Fibroblast of skin of left quadriceps (primary cell): ENCODE measurements at places on chromosomes 7 and 10.

- DNase-seq: no peak
Measured at GRCh38 chr7:127251036-127251464, 1.7 kb downstream of the GRM8 start.

GRCh38 chr10:70493660-70494234 lies 15.2 kb downstream of the PALD1 start:
- DNase-seq: no peak

DNA sequence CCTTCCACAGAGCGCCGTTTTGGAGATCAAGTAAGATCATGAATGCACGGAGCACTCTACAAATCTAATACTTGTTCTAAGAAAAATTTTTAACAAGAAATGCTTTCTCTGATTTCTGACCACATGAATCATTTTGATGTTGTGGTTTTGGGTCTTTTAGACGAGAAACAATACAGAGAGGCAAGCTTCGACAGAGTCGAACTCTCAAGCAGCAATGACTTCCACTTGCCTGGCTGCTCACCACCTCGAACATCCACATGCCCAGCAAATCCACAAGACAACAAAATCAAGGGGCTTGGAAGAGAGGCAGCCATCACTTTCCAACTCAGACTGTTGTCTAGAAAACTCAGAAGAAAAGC lies 69.4 kb upstream of the GSDME start:
- DNase-seq: no peak

- DNase-seq: no peak
Measured at GRCh38 chr10:6267941-6268340, 65.2 kb downstream of the PFKFB3 start.

- DNase-seq: no peak
Measured at GRCh38 chr10:17255512-17255911, 27.5 kb downstream of the VIM start.

DNA sequence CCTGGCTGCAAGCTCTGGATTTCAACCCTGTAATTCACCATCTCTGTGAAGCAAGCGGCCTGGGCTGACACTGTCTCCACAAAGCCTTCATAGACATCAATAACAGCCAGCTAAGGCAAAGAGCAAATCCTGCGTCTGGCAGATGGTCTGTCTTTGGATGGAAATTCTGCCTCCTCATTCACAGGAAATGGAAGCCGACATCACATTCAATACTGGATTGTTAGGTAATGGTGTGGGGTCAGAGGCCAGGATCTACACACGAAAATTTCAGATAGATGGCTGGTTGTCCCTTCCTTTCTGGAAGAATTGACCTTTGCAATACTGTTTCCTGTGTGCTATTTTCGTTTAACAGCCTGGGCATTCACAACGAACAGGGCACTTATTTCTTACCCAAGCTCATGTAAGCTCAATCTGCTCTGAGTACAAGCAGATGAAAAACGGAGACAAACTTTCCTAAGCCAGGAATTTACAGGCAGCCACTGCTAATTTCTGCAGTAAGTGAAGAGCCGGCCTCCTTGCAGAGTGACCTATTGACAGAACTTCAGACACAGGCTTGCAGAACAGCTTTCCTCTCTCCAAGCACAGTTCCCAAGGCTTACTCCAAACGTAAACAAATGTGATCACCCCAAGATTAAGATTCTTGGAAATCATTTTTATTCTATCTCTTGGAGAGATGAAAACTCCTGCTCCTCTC lies 3.1 kb upstream of the ADAM12 start:
- DNase-seq: no peak

GRCh38 chr10:121543545-121543944 lies 54.7 kb downstream of the FGFR2 start:
- DNase-seq: no peak

GRCh38 chr10:4254101-4254994 lies 469.3 kb upstream of the KLF6 start:
- peak; percentile 82 for DNase-seq

- no peak for DNase-seq
Measured at GRCh38 chr7:144656965-144657517, 178.8 kb downstream of the TPK1 start.

- DNase-seq: peak; percentile 45
Measured at GRCh38 chr7:155763691-155764437, 48.4 kb downstream of the SHH start.

DNA sequence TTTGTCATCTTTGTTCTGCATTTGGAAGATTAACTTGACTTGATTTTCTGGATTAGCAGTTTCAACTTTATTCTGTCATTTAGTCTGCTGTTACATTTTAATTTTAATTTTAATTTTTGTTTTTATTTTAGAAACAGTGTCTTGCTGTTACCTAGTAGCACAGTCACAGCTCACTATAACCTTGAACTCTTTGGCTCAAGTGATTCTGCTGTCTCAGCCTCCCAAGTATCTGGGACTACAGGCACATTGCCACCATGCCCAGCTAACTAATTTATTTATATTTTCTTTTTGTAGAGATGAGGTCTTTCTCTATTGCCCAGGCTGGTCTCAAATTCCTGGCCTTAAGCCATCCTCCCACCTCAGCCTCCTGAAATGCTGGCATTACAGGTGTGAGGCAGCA lies 35.3 kb downstream of the PALS2 start:
- DNase-seq: no peak

GRCh38 chr7:155526225-155526624 lies 20.1 kb downstream of the CNPY1 start:
- no peak for DNase-seq

GRCh38 chr10:90484518-90484917 lies 373.3 kb downstream of the HTR7 start:
- DNase-seq: no peak

DNA sequence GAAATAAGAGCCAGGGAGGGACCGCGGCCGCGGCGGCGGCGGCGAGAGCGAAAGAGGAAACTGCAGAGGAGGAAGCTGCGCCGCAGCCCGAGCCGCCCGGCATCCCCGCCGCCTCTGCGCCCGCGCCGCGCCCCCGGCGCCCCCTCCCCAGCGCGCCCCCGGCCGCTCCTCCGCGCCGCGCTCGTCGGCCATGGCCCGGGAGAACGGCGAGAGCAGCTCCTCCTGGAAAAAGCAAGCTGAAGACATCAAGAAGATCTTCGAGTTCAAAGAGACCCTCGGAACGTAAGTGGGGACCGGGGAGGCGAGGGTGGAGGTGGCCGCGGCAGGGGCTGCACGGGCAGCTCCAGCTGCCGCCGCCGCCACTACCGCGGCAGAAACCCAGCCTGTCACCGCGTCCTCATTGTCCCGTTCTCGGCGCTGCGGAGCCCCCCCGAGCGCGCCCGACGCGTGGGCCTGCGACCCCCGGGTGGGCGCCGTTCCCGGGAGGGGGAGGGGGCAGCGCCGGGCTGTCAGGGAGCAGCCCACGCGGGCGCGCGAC lies 351 bp downstream of the CAMK1D start:
- DNase-seq: no peak

GRCh38 chr7:137606061-137606674 lies 240.6 kb downstream of the DGKI start:
- peak; percentile 46 for DNase-seq

DNA sequence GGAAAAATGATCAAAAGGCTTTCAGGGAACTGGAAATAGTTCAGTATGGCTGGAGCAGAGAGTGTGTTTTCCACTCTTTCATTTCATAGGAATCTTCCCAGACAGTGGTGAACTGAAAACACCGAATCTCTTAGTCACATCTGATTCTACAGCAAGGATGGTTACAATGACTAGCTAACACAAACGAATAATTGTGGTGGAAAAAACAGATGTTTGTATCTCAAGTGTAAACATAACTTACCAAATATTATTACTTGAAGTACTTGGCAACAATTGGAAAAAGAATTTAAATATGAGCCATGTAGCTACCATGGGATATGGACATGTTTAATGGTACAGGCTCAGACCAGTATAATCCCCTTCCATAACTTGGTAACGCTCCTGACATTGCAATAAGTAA lies 21.1 kb upstream of the BPGM start:
- peak; percentile 65 for DNase-seq

- peak; percentile 97 for DNase-seq
Measured at GRCh38 chr10:28054228-28054860, 55.5 kb upstream of the ODAD2 start.

DNA sequence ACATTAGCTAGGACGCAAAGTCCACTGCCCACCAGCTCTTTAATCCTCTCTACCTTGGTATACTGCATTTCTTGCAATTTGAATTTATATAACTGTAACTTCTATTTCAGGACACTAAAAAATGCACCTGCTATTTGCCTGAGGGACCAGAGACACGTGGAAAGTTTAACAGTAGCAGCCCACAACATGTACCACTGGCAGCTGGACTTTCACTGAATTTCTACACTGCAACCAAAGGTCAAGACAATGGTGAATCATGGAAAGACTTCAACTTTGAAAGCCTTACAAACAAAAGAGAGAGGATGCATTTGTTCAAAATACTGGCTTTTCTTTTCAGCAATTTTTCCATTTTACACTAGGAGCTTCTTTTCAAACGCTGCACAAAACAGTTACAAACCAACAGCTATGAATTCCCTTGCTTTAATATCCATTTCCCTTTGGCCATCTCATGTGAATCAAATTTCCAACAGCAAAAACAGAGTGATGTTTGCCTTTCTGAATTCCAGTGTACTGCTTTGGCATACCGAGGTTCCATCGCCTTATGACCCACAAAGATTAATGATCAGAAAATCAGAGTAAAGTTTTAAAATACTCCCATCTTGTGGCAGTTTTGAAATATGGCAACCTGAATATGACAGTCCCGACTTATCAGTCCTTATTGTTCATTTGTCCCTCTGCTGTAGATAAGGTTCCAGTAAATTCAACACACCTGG lies 29.9 kb upstream of the HNRNPH3 start:
- peak; percentile 39 for DNase-seq

GRCh38 chr7:26198781-26199169 lies 1.8 kb downstream of the HNRNPA2B1 start:
- DNase-seq: no peak

GRCh38 chr7:105297985-105298384 lies 90.7 kb downstream of the SRPK2 start:
- no peak for DNase-seq

- DNase-seq: peak; percentile 21
Measured at GRCh38 chr10:117860823-117861222, 185.9 kb downstream of the RAB11FIP2 start.
